ENCODE measurements at places on chromosomes 3 and 15. TPM values are rescaled to one million over a fixed set of nuclear protein-coding genes. Genes with fewer than 3 reads are reported as not detected.
A peak's percentile ranks its signal among the peaks of the same experiment; 100 is the strongest.

Gene C3orf22
- polyA plus RNA-seq, result not detected

Gene KLHL6
- 1.0 TPM for polyA plus RNA-seq

Gene KPNA4
- polyA plus RNA-seq, result 87.0 TPM

Gene INKA1
- 16.7 TPM for polyA plus RNA-seq

Gene C3orf20
- polyA plus RNA-seq, result 0.10 TPM

DNA sequence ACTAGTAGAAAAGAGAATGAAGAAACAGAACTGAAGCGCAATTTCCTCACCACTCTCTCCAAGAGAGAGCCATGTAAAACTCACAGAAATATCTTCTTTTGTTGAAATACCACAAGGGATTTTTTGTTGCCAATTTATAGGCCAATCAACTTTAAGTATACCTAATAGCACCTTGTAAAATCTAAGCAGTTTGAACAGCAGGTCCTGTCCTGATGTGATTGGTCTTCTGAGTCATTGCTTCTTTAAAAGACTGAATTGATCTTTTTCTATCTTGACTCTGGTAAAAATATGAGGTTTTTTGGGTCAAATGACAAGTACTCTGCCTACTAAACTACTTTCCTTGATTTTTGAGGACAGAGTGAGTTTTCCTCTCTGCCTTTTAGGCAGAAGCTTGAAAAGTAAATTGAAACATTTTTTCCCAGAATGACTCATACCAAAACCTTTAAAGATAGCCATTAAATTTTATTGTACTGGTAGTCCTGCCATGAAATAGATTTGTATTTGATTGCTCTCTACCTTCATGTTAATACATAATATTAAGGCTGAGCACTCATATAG, 343.9 kb upstream of the CBLB start:
- no peak for DNase-seq

DNA sequence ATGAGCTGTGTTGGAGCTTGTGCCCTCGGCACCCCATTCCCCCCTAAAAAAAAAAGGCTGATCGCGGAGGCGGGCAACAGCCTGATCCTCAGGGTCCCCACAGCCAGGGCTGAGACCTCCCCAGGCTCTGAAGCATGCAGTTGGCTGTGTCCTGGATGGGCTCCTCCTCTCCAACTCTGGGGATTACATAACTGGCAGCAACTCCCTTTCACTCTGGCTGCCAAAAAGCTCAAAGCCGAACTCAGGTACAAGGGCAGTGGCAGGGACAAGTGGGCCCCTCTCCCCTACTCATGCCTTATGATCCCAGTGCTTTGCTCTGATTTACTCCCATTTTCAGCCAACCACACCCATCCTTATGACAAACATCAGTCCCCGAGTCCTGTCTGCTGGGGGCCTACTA, 18.3 kb downstream of the TPRA1 start:
- no peak for DNase-seq

DNA sequence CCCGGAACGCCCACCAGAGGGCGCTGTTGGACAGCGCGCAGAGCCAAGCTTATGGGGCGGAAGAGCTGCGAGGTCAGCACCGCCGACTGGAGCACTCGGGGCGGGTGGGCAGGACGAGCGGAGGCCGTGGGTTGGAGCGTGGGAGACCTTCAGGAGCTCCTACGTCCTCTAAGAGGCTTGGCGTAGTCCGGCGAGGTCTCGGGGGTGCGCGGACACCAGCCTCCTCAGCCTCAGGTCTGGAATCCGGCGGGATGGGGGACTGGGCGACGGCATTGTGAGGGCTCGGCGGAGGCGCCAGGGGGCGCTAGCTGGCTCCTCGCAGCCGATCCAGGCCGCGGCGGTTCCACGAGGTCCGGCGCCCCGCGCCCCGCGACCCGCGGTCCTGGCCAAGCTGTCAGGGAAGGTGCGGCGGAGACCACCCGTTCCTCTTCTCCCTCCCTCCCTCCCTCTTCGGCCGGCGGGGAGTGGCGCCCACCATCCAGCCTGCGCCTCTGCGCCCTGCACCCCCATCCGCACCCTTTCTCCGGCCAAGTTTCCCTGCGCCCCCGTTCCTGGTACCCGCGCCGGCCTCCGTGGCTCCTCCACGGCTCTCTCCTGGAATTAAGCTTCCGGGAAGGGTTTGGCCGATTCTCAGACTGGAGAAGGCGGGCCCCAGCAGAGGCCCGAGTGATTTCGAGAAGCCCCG, 24.3 kb upstream of the POLG start:
- DNase-seq, result no peak

GRCh38 chr3:5017925-5018531, 38.8 kb downstream of the BHLHE40 start:
- no peak for DNase-seq

DNA sequence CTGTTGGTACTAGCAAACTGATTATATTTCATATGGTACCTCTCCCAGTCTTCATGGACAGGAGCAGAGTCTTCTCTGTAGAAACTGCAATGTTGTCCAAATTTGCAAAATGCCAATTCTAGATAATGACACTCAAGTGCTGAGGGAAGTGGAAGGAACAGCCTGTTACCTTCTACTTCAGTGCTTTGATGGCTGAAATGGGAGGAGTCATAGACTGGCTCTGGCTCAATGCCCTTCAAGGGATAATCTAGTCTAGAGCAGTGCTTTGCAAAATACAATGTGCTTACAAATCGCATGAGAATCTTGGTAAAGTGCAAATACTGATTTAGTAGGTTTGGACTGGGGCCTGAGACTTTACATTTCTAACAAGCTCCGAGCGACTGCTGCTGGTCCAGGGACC, 51.7 kb upstream of the ACP3 start:
- DNase-seq, result no peak

DNA sequence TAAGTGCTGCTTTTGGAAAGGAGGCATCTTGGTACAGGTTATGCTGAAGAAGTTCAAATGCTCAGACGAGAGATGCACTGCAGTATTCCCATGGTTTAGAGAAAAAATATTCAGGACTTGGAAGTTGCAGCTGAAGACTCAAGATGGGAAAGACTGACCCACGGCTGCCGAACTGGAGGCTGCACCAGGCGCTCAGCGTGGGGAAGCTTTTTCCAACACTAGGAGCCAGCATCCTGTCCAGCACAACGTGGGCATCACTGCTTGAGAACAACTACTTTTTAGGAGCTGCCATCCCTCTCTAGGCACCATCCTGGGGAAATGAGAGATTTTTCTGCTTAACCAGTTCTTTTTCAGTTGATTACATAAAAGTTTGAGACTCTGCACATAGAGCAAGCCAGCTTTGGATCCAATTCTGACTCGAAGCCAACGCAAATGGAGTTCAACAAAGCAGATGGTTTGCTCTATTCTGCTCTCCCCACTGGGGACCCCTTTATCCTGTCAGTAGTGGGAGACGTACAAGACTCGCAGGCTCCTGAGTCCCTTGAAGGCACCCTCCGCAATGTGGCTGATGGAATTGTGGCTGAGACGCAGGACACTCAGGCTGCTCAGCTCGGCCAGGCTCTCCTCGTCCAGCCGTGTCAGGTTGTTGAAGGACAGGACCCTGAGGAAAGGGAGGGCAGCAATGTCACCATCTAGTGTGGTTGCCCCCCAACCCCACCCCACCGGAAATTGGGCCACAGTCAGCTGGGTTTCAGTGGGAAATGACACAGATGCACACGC, 93.8 kb downstream of the LRIG1 start:
- no peak for DNase-seq

DNA sequence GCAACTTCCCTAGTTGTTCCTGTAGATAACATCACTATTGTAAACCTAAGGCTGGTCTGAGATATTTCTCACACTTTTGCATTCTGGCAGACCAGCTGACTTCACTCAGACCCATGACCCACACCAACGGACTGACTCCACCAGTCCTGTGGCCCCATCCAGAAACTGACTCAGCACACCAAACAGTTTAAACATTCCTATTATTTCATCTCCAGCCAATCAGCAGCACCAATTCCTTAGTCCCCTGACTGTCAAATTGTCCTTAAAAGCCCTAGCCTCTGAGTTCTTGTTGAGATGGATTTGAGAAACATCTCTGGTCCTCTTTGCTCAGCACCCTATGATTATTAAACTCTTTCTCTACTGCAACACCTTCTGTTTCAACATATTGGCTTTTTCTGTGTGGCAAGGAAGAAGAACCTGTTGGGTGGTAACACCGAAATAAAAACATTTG, 12.2 kb upstream of the IDH2 start:
- DNase-seq, result no peak

DNA sequence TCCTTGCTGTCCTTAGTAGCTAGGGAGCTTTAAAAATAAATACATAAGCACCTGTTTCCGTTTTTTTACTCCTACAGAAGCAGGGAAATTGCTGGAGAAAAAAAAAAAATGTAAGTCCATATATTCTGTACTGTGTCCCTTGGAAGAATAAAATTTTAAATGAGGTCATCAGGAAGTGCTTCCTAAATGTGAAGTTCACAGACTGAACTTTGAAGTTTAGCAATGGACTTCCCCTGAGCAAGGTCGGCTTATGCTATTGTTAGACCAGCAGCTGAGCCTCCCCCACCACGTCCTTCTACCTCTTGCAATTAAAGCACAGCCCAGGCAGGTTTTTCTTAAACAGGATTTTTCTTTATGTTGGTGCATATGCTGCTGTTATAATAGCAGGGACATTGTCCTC, 26.3 kb downstream of the LIPC start:
- no peak for DNase-seq

DNA sequence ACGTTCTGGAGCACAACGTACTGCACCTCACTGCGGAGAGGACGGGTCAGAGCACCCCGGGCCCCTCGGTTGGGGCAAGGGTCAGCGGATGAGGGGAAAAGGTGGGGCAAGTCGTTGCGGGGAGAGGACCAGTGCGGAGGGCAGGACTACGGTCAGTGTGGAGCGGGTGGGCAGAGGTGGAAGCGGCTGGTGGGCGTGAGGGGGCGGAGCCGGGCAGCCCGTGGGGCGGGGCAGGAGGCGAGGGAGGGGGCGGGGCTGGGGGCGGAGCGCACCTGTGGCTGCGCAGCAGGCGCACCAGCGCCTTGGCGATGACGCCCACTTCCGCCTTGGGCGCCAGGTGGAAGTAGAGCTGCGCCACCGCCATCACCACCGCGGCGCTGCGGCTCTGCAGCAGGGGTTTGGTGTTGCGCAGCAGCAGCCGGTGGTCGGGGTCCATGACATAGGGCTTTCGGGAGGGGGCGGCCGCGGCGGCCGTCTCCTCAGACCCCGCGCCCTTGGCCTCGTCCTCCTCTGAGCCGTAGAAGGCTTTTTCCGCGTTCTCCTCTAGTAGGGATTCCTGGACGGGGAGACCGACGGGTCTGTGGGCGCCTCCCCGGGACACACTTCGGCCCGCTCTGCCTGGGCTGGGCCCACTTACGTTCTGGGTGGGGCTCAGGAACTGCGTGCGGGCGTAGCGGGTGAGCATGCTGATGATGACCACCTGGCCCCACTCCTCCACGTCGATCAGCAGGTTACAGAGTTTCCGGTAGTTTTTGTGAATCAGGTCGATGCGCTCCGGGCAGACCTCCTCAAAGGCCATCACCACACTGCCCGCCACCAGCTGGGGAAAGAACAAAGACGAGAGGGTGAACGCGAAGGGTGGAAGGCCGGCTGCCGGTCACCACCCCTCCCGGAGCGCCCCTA, 29.2 kb downstream of the AP3B2 start:
- DNase-seq, result peak; percentile 41

- no peak for DNase-seq
Measured at GRCh38 chr3:184481984-184482671, 79.5 kb upstream of the EPHB3 start.

DNA sequence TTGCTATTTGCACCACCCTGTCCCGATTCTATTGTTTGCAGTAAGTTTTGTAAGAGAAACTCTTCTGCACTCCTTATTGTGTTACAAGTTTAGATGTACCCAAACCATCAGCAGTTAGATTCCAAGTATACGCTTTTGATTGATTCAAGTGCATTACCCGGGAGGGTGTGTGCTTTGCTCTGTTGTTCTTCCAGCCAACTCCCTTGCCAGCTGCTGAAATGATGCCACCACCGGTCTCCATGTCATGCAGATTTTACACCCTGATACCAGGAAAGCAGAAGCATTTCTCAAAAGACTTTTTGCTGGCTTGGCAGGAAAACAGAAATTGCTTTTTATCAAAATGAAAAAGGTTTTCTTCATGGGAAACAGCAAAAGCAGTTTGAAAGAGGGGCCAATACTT, 1006.6 kb upstream of the CFAP20DC start:
- no peak for DNase-seq

DNA sequence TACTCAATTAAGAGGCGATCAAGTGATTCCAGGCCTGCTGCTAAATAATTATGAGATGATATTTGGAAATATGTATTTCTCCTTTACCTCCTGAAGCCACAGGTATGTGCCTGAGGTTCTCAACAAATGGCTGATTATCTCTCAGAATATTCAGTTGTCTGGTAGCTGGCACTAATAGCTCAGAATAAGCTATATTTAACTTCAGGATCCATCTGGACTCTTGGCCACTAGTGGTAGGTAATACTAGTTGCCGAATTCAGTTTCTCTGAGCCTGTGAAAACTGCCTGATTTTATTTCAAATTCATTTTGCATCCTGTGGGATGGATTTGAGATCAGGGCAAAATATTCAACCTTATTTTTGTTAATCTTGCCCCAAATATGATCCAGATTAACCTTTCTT, 499.0 kb downstream of the DIPK2A start:
- no peak for DNase-seq

- no peak for DNase-seq
Measured at GRCh38 chr15:41605566-41605965, 46.6 kb downstream of the TYRO3 start.

DNA sequence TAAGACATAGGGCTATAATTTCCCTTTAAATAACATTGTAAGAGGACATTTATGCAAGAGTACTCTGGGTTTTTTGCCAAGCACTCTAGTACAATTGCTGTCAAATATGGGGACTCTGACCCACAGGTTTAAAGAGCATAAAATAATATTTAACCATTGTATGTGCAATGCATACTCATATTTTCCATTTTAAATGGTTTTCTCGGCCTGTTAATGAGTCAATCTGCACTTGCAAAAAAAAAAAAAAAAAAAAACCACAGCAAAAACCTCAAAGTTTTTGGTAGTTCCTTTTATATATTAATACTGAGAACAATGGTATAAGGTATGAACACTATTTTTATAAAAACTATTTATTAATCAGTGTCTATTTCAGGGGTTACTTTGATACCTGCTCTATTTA, 304.0 kb upstream of the CBLB start:
- no peak for DNase-seq

All from left renal pelvis (tissue), 4 donors.